ENCODE measurements at places on chromosomes 12 and 14.

- no peak for DNase-seq
These were observed 1.3 kb downstream of the PLEKHG3 start for GRCh38 chr14:64705381-64706118.

DNA sequence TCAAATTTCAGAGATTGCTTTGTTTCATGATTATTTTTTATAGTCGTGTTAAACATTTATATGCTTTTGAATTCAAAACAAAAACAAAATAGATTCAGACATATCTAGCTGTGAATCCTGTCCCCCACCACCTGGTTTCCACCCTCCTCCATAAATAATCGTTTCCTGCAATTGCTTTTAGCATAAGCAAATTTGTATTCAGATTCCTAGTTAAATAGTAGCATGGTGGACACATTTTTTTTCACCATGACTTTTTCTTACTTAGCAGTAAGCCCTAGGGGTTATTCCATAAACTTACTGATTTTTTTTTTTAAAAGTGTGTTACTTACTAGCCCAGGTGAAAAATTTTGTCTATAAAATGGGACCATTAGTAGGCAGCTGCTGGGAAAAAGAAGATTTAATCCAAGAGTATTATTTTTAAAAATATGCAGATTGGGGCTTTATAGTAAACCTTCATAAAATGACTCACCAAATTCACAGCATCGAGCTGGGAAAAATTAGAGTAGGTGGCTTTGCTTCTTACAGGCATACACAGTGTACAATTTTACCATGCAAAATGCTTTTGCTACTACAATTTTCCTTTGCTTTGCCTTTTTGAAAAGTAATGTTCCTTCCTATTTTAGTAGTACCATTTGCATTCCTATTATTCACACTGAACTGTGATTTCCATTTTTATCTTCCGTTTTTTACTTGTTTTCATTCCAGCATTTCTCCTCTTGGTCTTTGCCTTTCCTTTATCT, 117.8 kb downstream of the BTG1 start:
- DNase-seq: no peak

DNA sequence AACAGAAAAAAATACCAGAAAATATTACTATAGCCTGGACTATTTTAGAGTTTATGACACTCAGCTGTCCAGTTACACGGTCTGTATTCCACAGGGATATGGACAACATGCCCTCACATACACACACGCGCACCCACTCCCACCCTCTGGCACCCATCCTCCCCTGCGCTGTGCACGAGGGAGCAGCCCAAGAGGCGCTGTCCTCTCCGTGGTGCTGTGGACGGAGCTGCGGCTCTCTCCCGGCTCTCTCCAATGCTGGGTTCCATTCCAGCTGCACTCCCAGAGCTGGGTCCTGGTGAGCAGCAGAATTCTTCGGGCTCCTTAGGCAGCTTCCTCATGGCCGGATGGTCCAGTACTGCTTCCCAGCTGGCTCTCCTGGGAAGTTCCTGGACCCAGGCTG, 6.0 kb upstream of the NGB start:
- no peak for DNase-seq

DNA sequence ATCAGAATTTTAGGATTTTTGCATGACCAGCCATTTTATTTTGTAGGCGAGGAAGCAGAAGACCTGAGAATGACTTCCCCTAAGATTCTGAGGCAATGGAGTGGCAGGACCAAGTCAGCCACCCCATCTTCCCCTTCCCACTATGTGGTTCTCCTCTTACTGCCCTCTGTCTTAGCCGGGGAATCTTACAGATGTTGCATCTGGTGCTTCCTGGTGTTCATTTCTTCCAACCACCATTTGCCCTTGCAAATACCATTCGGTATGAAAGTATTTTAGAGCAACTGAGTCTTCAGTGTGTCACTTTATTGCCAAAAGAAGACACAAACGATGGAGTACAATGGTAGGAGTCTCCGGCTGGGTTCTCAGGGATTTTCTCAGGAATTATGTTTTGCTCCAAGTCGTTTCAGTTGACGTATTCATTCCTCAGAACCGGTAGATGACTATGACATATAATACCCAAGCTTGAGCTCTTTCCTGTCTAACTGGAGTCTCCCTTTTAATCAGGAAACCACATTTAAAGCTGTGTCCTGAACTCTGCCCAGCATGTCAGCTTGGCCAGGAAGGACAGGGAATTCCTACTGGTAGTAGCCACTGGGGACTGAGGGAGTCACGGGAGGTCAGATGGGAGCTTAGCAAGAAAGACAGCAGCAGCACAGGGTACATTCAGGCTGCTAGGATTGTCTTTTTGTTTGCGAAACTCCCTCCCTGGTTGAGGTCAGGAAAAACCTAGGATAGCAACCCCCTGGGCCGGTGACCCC, 87.0 kb downstream of the SAMD4A start:
- no peak for DNase-seq

DNA sequence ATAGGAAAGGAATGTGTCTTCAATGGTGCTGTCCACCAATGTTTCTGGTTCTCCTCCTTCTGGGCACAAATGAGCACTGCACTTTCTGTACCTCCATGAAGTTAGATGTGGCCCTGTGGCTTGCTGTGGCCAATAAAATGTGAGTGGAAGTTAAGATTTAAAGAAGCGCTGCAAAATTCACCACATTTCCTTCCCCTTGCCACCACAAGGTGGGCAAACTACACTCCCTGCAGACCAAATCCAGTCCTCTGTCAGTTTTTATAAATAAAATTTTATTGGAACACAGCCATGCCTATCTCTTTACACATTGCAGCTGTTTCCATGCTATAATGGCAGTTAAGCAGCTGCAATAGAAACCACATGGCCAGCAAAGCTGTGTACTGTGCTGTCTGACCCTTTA, 141.4 kb upstream of the TMPO start:
- DNase-seq: no peak

GRCh38 chr12:130877333-130877732, 5.5 kb downstream of the RAN start:
- DNase-seq: no peak

GRCh38 chr12:105329926-105330282, 587 bp upstream of the C12orf75 start:
- no peak for DNase-seq

- DNase-seq: no peak
These were observed 9.7 kb downstream of the CEP170B start for GRCh38 chr14:104874571-104875411.

- DNase-seq: no peak
These were observed 380.0 kb downstream of the DIO2 start for GRCh38 chr14:79831195-79831892.

DNA sequence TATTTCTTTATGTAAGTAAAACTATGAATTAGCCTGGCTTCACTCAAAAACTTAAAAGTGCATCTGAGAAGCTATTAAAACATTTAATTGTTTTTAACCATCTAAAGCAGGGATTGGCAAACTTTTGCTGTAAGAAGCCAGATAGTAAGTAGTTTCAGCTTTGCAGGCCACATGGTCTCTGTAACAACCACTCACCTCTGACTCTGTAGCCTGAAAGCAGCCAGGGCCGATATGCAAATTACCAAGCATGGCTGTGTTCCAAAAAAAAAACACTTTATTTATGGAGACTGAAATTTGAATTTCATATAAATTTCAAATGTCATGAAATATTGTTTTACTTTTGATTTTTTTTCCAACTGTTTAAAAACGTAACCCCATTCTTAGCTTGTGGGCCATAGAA, 95.3 kb downstream of the CIT start:
- no peak for DNase-seq

DNA sequence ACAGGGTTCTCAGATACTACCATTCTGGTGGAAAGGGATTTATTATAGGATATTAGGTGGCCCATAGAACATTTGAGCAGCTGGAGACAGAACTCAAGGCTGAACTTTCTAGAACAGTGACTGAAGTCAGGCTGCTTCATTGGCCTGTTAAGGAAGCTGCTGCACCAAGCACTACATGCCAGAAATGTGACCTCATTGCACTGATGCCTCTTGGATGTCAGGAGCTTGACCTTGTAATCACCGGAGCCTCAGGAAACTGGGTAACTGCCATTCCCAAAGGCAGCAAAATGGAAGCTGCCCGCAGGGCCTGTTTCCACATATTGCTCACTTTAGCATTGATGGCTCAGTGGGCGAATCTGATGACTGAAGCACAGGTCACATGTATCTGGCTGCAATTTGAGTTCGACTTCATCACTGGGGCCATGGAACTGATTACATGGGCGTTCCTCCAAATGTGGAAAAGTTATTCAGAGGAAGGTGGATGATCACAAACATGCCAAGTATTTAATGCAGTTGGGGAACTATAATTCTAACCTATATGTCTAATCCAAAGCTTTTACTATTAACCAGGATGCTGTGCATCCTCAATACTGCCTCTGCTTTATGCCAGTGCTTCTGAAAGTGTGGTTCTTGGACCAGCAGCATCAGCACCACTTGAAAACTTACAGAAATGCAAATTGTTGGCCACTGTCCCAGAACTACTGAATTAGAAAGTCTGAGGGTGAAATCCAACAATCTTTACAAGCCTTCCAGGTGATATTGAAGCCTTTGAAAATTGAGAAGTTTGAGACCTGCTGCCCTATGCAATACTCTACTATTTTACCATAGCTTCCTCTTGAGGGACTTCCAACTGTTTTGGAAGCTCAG, 337.2 kb upstream of the NAV3 start:
- DNase-seq: no peak

- DNase-seq: no peak
These were observed 1399.1 kb downstream of the LRFN5 start for GRCh38 chr14:43005807-43006206.

- no peak for DNase-seq
These were observed 11.9 kb downstream of the TMTC3 start for GRCh38 chr12:88153959-88154358.

DNA sequence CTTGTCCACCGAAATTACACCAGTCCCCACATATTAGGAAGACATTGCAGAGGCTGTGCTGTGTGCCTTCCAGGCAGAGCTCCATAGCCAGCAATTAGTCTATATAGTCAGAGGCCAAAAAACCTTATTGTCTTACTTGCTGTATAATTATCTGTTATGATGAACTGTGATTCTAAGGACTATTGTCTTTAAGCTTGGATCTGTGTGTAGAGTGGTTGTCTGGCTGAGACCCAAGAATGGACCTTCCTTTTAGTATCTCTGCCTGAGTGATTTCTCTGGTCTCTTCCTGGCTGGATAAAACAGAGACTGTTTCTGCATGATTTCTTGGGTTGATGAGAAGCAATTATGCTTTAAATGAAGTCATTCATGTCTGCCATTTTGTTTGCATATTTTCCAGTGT, 465.3 kb downstream of the PRKD1 start:
- no peak for DNase-seq

- DNase-seq: no peak
These were observed 229.2 kb upstream of the TMTC1 start for GRCh38 chr12:30012816-30013450.
